ENCODE measurements at places on chromosomes 4 and X.

DNA sequence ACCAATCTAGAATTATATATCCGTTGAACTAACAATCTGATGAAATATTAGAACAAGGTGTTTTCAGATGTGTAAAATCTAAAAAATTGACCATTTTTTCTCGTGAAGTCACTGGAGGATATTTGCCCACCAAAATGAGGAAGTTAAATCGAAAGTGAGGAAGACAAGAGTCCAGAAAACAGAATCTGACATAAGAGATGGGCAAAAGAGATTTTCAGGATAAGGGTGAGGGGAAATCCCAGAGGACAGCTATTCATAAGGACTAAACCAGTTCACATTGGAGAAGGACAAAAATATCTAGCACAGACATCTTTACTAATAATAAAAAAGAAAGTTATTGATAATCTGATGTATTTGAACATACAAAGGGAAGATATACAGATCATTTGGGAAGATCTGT is 18.7 kb upstream of the ALG13 start:
- DNase-seq = no peak

DNA sequence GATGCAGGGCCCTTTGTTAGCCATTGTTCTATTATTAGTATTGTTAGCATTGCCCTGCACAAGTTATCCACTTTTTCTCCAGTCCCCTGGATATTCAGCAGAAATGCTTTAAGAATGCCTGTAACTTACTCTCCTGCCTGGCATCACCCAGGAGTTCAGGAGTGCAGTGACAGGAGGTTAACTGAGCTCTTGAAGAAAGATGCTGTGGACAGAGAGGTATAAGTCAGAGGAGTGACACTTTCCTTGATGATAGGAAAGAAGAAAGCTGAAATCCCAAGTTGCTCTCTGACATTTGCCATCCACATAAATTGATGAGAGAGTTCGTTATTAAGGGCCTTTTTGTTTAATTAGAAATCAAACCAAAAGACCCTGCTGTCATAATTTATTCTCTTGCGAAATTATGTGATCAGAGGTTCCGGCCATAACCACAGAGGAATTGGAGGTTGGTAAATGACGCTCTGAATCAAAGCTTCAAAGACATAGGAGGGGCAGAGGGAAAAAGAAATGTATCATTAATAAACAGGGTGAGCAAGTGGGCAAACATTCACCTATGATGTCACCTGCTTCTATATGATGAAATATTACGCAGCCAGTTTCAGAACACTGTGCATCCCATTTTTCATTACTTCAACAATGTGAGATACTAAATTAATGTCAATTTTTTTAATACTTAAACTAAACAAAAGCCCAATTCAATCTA is 230.2 kb upstream of the JADE1 start:
- no peak for DNase-seq

DNA sequence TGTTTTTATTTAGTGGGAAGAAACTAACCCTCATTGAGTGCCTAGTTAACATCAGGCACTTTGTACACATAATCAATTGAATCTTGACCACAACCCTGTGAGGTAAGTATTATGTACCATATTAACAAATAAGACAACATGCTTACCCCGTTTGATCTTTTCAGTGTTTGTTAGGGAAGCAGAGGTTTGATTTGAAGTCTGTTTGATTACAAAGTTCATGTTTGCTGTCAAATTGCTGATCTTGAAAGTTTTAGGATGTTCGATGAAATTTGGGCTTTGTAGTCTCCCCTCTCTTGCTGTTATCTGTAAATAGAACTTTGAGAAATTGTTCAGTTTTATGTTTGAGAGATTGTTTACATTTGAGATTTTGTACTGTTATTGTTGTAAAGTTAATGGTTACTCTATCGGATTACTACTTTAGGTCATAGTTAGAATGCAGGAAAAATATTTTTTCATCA is 13.4 kb upstream of the ADH4 start:
- no peak for DNase-seq

- DNase-seq = no peak
Measured at GRCh38 chr4:83599183-83599582, 63.3 kb downstream of the GPAT3 start.

GRCh38 chr4:143431526-143432257 is 81.8 kb upstream of the SMARCA5 start:
- no peak for DNase-seq

DNA sequence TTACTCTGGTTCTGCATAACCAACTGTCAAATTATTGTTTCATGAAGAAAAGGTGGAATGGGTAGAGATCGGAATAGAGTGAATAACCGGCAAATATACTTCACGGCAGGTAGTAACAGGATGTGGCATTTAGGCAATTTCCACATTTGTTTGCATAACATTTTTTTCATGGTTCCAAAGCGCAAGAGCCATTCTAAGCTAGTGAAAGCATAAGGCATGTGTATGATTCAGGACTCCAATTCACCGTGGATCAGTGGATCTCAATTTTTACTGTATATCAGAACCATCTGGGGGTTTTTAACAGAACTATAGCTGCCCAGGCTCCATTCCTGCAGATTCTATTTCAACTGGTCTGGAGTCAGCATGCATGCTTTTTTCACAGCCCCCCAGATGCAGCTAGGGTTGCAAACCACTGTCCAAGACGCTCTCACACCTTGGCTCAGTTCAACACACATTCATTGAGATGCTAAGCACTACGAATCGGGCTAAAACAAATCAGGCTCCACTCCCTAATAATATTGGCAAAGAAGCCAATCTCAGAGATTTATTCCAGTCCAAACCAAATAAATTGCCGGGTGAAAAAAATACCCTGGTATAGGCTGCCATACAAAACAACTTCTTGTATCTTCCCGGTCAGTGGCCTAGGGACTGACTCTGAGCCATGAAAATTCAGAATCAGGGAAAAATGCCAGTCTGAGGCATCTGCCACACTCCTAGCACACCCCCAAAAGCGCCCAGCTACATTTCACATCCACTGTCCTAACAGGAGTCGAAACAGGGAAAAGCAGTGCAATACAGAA is 30.0 kb downstream of the AFAP1 start:
- no peak for DNase-seq

- no peak for DNase-seq
Measured at GRCh38 chr4:89899152-89899551, 4.5 kb downstream of the MMRN1 start.
